ENCODE measurements at places on chromosomes 1 and 21.
A peak's percentile ranks its signal among the peaks of the same experiment; 100 is the strongest.

DNA sequence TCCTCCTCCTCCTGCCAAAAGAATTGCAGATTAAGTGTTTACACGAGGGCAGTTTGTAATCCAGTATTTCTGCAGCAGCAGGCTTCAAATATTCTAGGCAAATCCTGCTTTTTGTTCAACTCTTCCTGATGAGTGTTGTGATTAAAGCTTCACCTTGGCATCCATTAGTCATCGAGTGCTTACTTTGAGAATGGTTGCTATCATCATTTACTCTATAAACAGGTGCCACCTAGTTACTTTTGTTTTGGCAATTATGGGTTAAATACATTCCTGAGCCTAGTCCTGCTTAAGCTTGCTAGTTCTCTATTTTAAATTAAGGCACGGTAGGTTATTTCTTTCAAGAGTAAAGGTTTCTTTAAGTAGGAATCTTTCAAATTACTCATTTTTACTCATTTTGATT lies 20.3 kb downstream of the PDC start:
- peaks cover 7% of the 10 kb centered on the region for H3K4me1 ChIP-seq
- peaks cover 3% of the 10 kb centered on the region for H3K36me3 ChIP-seq
- H3K27me3 ChIP-seq, result no peaks in the 10 kb centered on the region
- H3K27ac ChIP-seq, result no peak overlapping the region

DNA sequence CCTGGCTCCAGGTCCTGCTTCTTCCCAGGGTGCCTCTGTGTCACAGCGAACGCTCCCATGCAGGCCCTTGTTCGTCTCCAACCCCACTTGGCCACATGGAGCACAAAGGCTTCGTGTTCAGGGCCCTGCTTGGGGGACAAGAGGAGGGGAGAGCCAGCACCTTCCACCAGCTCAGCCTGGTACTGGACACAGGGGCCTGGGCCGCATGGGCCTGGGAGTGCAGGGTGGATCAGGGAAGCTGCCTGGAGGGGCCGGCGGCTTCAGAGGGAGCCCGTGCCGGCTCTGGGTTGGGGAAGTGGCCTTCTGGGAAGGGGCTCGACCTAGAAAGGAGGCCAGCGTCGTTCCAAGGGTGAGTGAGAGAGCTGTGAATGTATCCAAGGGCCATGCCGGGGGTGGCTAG lies 53.0 kb downstream of the UMODL1 start:
- no peak overlapping the region for H3K27ac ChIP-seq
- no peak for DNase-seq
- H3K27me3 ChIP-seq, result peaks cover 36% of the 10 kb centered on the region
- no peak overlapping the region for H3K4me3 ChIP-seq

- no peaks in the 10 kb centered on the region for H3K36me3 ChIP-seq
- H3K4me1 ChIP-seq, result peaks cover 3% of the 10 kb centered on the region
- no peak for DNase-seq
- H3K4me3 ChIP-seq, result no peak overlapping the region
- H3K27ac ChIP-seq, result no peak overlapping the region
Observed at GRCh38 chr1:52238887-52239707, 97.2 kb downstream of the ZFYVE9 start.

DNA sequence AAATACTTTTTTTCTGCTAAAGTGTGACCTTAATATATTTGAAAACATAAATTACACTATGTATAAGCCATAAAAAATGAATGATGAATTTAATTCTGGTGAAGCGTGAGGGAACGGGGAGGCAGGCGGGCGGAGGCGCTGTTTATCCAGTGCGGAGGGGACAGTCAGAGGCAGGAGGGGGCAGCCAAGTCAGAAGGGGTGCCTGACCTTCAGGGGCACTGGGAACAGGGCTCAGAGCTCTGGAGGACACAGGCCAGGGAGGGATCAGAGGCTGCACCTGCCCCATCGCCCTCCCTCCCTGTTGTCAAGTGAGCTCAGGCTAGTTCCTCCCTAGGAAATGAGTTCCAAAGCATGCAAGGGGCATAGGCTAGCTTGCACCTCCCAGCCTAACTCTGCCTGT lies 82.0 kb upstream of the CASZ1 start:
- H3K27me3 ChIP-seq, result peaks cover 10% of the 10 kb centered on the region
- H3K36me3 ChIP-seq, result no peaks in the 10 kb centered on the region
- no peak overlapping the region for H3K27ac ChIP-seq
- H3K4me1 ChIP-seq, result no peaks in the 10 kb centered on the region
- DNase-seq, result no peak
- no peak overlapping the region for H3K4me3 ChIP-seq

GRCh38 chr1:181448461-181448860 lies 34.9 kb upstream of the CACNA1E start:
- no peaks in the 10 kb centered on the region for H3K4me1 ChIP-seq
- H3K36me3 ChIP-seq, result no peaks in the 10 kb centered on the region
- H3K27ac ChIP-seq, result no peak overlapping the region
- DNase-seq, result no peak

GRCh38 chr1:113904293-113904673 lies 316 bp downstream of the AP4B1 start:
- H3K27me3 ChIP-seq, result no peaks in the 10 kb centered on the region
- DNase-seq, result no peak
- H3K4me1 ChIP-seq, result peaks cover 47% of the 10 kb centered on the region

GRCh38 chr1:68800182-68800581 lies 303.3 kb upstream of the DEPDC1 start:
- peaks cover 5% of the 10 kb centered on the region for H3K4me1 ChIP-seq
- no peak overlapping the region for H3K27ac ChIP-seq
- H3K27me3 ChIP-seq, result no peaks in the 10 kb centered on the region
- no peak for DNase-seq
- no peaks in the 10 kb centered on the region for H3K36me3 ChIP-seq

GRCh38 chr1:93346421-93346993 lies 800 bp downstream of the DR1 start:
- no peaks in the 10 kb centered on the region for H3K27me3 ChIP-seq
- DNase-seq, result no peak

DNA sequence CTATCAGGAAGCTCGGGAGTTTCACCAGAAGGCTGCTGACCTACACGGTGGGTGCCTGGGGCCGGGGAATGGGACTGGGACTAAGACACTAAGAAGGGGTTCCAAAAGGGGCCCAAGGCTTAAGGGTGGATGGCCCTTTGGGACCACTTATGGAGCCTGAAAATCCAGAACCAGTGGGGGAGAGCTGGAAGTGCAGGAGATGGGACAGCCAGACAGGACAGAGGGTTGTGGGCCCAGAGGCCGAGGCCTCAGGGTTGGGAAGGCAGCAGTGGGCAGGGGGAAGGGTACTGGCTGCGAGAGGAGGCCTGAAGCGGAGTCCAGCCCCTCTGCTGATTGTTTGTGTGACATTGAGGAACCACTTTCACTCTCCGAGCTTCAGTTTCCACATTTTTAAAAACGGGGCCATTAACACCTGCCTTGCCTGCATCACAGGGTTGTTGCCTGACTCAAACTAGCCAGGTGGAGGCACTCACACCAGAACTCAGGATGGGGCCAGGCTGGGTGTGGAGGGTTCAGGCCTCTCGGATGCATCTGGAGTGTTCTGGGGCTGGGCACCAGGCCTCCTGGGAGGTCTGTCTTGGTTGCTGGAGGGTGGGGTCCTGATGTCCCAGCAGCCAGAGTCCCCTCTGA lies 3.0 kb downstream of the TTC24 start:
- H3K4me1 ChIP-seq, result peaks cover 23% of the 10 kb centered on the region
- peak; percentile 62 for DNase-seq
- peak overlapping the region; percentile 99 for H3K27ac ChIP-seq
- peak overlapping the region; percentile 98 for H3K4me3 ChIP-seq
- H3K27me3 ChIP-seq, result no peaks in the 10 kb centered on the region

DNA sequence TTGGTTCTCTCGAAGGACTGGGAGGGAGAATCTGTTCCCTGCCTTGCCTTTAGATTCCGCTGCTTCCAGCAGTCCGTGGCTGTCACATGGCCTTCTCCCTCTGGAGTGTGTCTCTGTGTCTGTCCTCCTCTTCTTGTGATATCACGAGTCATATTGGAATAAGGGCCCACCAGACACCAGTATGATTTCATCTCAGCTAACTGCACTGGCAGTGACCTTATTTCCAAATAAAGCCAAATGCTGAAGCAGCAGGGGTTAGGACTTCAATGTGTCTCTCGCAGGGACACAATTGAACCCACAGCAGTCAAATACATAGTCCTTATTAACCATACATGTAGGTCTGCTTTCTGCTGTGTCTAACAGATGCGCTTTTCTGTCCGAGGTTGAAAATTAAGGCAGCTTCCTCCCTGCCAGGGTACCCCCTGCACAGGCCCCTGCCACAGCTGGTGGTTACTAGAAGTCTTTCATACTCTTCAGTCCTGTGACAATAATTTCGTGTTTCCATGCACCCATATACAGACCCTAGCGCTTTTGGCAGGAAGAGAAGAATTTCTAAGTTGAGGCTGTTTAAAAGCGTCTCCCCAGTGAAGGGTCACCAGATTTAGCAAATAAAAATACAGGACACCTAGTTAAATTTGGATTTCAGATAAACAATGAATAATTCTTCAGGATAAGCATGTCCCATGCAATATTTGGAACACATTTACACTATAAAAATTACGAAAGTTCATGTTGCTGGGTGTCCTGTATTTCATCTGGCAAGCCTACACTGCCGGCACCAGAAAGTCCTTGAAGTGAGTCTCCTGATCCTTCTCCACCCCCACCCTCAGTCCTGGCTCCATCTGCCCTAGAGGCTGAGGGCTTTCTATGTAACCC lies 182.1 kb downstream of the ETS2 start:
- no peak overlapping the region for H3K27ac ChIP-seq
- H3K36me3 ChIP-seq, result peaks cover 5% of the 10 kb centered on the region
- H3K4me1 ChIP-seq, result peaks cover 33% of the 10 kb centered on the region
- H3K27me3 ChIP-seq, result peaks cover 28% of the 10 kb centered on the region
- H3K4me3 ChIP-seq, result no peak overlapping the region

DNA sequence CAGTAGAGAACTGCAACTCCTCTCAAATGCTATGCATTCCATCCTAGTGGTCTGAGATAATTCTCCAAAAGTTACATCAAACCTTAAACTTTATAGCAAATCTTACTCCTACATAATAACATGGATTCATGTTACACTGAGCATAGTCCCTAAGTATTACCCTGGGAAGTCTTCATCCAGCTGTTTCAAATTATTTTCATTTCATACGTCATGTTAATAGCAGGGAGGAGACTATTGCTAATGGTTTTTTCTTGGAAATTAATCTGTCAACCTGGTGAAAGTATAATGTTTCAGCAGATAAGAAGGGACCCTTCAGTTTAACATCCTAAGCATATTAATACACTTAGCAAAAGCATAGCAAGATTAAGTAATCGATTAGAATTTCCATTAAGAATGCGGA lies 318.1 kb downstream of the USP25 start:
- no peaks in the 10 kb centered on the region for H3K4me1 ChIP-seq
- H3K27me3 ChIP-seq, result no peaks in the 10 kb centered on the region
- H3K27ac ChIP-seq, result no peak overlapping the region
- H3K36me3 ChIP-seq, result no peaks in the 10 kb centered on the region
- H3K4me3 ChIP-seq, result no peak overlapping the region

- no peaks in the 10 kb centered on the region for H3K36me3 ChIP-seq
- DNase-seq, result peak; percentile 32
- H3K4me3 ChIP-seq, result peak within 1 kb of the TSS; percentile 40
Observed at GRCh38 chr1:65792669-65793358, at the start of gene PDE4B. Gene PDE4B (plus strand): TSS chr1:65792895.

- H3K36me3 ChIP-seq, result peaks cover 4% of the 10 kb centered on the region
- H3K4me1 ChIP-seq, result no peaks in the 10 kb centered on the region
- H3K4me3 ChIP-seq, result no peak overlapping the region
- H3K27me3 ChIP-seq, result peaks cover 21% of the 10 kb centered on the region
Observed at GRCh38 chr1:228204958-228205357, 2.9 kb upstream of the OBSCN start.

- peak overlapping the region; percentile 63 for H3K27ac ChIP-seq
- peaks cover 62% of the 10 kb centered on the region for H3K4me1 ChIP-seq
- no peak overlapping the region for H3K4me3 ChIP-seq
- DNase-seq, result peak; percentile 9
- H3K27me3 ChIP-seq, result no peaks in the 10 kb centered on the region
Observed at GRCh38 chr1:156809711-156810366, 6.8 kb downstream of the SH2D2A start.

- no peaks in the 10 kb centered on the region for H3K27me3 ChIP-seq
- no peak overlapping the region for H3K27ac ChIP-seq
- H3K36me3 ChIP-seq, result no peaks in the 10 kb centered on the region
- no peaks in the 10 kb centered on the region for H3K4me1 ChIP-seq
- DNase-seq, result no peak
Observed at GRCh38 chr21:27569091-27569490, 602.2 kb upstream of the ADAMTS5 start.

GRCh38 chr1:111334169-111334568 lies 43.5 kb downstream of the CHIA start:
- H3K36me3 ChIP-seq, result peaks cover 16% of the 10 kb centered on the region
- no peak for DNase-seq
- H3K4me1 ChIP-seq, result peaks cover 1% of the 10 kb centered on the region
- H3K27ac ChIP-seq, result no peak overlapping the region
- H3K4me3 ChIP-seq, result no peak overlapping the region

DNA sequence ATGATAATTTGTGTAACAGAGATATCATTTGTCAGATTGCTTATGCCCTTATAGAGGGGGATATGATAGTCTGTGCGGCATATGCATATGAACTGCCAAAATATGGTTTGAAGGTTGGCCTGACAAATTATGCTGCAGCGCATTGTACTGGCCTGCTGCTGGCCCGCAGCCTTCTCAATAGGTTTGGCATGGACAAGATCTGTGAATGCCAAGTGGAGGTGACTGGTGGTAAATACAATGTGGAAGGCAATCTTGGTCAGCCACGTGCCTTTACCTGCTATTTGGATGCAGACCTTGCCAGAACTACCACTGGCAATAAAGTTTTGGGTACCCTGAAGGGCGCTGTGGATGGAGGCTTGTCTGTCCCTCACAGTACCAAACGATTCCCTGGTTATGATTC lies 82.4 kb downstream of the ZMYM4 start:
- H3K27me3 ChIP-seq, result no peaks in the 10 kb centered on the region
- peaks cover 7% of the 10 kb centered on the region for H3K36me3 ChIP-seq
- no peak overlapping the region for H3K4me3 ChIP-seq
- H3K27ac ChIP-seq, result no peak overlapping the region

DNA sequence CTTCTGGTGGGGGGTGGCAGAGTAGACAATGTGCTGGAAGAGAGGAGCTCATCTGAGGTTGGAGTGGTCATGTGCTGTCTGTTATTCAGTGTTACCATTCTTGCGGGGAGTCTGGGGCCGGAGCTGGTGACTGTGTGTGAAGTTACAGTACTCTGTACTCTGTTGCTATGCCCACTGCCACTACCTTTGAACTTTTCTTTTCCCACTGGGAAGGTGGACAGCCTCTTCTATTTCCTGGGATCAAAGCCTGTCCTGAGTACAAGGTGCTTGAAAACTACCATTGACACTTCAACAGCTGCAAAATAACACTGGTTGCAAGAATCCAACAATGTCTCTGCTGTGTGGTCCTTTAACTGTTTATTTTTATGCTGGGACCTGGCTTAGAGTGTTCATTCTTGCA lies 66.4 kb upstream of the ZNF326 start:
- peaks cover 38% of the 10 kb centered on the region for H3K36me3 ChIP-seq
- H3K27ac ChIP-seq, result no peak overlapping the region
- peaks cover 6% of the 10 kb centered on the region for H3K4me1 ChIP-seq
- H3K27me3 ChIP-seq, result no peaks in the 10 kb centered on the region
- DNase-seq, result no peak

GRCh38 chr1:82160036-82160435 lies 359.3 kb downstream of the ADGRL2 start:
- H3K4me3 ChIP-seq, result no peak overlapping the region
- DNase-seq, result no peak
- no peak overlapping the region for H3K27ac ChIP-seq
- no peaks in the 10 kb centered on the region for H3K27me3 ChIP-seq
- H3K36me3 ChIP-seq, result no peaks in the 10 kb centered on the region

Measured in activated naive CD8-positive, alpha-beta T cell treated with anti-CD3 and anti-CD28 coated beads, Interleukin-2, amount 10 ng/mL, durations not matched to agents 7 days and 5 days (primary cell).